ENCODE measurements at places on chromosomes 7 and 10.

- no peak for DNase-seq
Measured at GRCh38 chr10:132943791-132944404, 1.5 kb upstream of the CFAP46 start.

- no peak for DNase-seq
Measured at GRCh38 chr10:934746-935406, 3.4 kb upstream of the LARP4B start.

GRCh38 chr10:78953799-78954297, 114.9 kb upstream of the ZMIZ1 start:
- no peak for DNase-seq

- no peak for DNase-seq
Measured at GRCh38 chr7:98613601-98614425, 3.3 kb upstream of the NPTX2 start.

DNA sequence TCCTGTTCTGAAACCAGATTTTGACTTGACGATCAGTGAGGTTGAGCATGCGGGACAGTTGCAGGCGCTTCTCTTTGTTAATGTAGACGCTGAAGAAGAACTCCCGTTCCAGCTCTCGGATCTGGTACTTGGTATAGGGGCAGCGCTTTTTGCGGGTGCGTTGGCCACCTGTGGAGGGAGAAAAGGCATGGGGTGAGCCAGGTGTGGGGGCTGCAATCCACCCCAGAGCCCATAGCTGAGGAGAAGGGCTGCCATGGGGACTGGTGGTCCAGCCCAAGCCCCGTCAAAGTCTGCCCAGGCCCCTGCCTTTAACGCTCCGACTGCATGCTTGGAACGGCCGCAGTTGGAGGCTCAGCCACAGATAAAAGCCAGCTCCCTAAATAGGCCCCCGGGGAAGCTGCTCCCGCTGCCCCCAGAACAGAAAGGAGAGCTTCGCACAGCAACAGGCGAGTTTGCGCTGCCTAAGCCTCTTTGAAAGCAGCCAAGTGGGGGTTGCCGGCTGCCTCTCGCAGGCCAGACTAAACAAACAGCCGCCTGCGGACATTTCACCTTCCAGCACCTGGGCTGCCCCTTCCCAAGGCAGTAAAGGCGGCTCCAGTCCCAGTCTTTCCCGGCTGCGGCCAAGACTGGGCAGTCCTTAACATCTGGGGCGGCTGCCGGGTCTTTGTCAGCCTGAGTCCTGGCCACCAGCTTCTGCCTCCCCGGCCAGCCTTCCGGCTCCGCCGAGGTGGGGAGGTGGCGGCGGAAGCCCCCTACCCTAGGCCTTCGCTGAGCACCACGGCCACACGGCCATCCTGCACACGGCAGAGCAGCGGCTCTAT, 2.0 kb downstream of the HOXA11 start:
- no peak for DNase-seq

DNA sequence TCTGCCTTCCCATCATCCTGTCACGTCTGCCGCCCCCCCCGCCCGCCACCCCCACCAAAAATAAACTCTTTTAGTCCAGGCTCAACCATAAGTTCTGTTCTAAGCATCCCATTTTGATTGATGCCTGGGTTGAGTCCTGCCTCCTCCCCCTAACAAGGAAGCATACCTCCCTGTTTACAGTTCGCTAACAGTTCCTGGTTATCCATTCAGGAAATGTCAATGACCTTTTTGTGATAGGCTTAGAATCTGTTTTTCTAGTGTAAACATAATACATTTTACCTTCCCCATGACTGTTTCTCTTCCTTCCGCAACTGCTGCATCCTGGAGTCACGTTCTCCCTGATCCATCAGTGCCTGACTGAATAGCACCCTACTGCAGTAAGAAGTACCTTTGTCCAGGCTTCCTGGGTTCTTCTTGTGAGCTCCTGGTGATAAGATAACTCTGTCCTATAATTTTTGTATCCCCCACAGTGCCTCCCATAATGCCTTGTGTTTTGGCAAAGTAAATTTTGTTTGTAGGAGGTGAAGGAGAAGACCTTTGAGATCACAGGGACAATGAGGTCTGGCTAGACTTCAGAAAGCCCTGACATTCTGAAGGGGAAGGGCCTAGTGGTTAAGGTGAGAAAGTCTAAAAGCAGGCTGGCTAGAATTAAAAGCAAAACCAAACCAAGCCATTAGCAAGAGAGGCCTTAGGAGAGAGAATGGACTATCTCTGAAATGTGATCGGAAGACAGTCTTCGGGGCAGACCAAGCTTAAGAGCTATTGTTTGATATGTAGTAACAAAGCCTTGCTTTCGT, 7.3 kb downstream of the AGFG2 start:
- no peak for DNase-seq

GRCh38 chr10:118948786-118949185, 80.7 kb upstream of the NANOS1 start:
- DNase-seq, result no peak

- no peak for DNase-seq
Measured at GRCh38 chr10:119250641-119251314, 43.4 kb downstream of the GRK5 start.

DNA sequence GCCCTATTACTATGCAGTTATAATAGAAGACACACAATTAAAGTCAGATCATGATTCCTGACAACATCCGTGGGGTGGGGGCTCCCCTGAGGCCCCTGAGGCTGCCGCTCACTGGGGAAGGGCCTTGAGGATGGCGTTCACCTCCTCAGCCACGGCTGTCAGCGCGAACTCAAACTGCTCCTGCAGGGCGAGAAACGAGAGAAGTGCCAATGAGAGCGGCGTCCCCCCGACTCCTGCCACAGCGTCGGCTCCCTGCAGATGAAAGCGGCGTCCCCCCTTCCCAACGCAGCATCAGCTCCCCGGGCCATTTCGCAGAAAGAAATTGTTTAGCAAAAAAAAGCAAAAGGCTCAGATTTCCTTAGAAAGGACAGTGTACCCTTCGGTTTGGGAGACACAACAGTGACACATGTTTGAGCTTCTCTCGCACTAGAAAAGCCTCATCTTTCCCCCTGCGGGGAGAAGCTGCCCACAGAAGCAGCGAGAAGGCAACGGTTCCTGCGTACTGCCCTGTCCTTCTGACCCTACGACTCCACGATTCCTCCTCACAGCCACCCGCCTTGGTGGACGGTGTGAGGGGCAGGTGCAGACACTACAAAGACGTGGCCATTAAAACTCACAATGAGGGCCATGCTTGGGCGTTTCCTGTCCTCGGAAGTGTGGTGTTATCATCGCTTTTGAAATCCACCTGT, 203.9 kb downstream of the DNAJB6 start:
- no peak for DNase-seq

DNA sequence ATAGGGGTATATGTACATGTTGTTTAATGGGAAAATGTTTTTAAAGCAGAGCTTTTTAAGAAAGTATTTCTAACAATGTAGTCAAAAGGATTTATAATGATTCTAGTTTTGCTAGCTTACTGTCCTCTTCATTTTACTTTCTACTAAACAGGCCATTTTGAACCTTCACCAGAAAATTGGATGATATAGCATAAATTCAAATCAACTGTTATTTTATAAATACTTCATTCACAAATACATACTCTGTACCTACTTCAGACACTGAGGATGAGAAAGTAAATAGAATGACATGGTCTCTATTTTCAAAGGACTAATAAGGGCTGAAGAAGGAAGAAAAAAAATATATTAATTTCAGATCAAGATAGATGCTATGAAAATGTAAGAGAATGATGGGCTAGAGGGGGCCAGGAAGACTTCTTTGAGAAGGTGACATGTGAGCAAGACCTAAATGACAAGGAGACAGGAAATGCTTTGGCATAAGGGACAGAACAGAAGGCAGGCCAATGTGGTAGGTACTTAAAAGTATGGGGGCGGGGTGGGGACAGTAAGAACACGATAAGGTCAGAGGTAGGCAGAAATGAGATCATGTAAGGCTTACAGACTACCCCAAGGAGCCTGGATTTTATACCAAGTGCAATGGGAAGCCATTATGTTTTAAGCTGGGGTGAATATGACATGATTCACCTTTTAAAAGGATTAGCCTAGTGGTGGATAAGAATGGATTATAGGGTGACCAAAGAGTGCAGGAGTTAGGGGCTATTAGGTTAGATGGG, 5.2 kb downstream of the NAMPT start:
- no peak for DNase-seq

GRCh38 chr7:22841954-22842353, 19.3 kb upstream of the TOMM7 start:
- no peak for DNase-seq

- no peak for DNase-seq
Measured at GRCh38 chr10:1520909-1521565, 216.3 kb downstream of the ADARB2 start.

GRCh38 chr10:80133206-80133605, 676 bp downstream of the PLAC9 start:
- DNase-seq, result no peak

DNA sequence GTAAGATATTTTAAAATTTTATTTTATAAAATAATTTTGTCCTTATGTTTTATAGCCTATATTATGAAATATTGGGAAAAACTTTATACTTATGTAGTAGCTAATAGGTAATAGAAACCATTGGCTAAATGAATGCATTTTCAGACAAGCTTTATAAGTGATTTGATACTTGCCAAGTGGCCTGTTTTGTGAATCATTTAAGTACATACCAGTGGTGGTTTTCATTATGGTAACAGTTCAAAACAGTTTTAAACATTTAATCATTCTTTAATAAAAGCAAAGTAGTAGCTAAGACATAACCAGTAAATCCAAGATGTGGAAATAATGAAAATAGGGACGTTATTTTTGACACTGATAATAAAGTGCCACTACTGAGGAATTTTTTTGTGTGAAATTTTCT, 182.2 kb downstream of the PHF14 start:
- no peak for DNase-seq

- DNase-seq, result no peak
Measured at GRCh38 chr7:18978108-18978495, 139.3 kb downstream of the TWIST1 start.

DNA sequence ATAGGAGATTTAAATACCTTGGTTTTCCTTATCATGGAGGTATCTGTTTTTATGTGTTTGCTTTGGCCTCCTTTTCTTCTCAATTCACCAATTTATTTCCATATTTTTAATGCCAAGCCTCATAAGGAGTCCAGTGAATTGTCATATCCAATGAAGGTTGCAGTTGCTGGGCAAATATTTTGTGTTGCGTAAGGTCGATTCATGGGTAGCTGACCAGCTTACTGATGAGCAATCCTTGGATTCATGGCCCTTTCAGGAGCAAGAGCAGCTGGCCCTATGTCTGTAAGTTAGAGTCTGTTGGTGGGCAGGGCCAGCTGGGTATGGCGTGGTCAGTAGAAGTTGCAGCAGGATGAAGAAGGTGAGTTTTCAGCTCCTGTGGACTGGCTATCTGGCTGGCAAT, 182.9 kb downstream of the PFKFB3 start:
- DNase-seq, result no peak

DNA sequence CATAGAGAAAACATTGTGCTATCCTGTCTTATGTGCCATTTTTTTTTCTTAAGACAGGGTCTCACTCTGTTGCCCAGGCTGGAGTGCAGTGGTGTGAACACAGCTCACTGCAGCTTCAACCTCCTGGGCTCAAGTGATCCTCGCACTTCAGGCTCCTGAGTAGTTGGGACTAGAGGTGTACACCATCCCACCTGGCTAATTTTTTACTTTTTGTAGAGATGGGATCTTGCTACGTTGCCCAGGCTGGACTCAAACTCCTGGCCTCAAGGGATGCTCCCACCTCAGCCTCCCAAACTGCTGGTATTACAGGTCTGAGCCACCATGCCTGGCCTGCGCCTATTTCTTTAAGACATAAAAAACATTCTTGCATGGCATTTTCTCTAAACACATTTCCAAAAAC, 20.6 kb downstream of the LYZL1 start:
- no peak for DNase-seq

DNA sequence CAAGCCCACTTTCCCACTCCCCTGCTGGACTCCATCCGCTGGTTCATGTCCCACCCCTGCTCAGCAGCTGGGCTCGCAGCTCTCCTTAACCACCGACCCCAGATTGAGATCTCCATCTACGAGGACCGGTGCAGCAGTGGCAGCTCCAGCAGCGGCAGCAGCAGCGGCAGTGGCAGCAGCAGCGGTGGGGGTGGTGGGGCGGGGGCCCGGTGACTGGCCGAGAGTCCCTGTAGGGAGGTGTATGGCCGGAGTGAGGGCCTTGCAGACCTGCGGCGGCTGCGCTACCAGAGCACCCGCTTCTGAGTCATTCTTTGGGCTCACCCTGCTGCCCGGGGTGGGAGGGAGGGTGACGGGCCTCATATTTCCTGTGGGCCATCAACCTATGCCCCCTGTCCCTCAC, 15.8 kb downstream of the GOLGA7B start:
- no peak for DNase-seq

DNA sequence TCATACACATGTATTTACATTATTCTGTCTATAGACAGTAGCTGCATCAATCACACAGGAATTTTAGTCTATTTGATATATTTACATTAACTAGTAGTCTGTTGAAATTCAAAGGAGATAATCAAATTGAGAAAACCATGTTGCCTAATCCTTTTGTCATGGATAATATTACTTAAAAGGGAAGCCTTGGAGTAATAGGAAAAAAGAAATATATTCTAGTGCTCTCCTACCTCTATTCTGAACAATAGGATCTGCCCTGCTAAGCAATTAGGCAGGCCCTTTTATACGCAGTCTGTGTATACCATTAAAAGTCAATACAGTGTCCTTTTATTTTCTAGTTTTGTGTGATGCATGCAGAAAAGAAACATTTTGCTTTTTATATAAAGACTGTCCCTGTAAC, 24.5 kb downstream of the UMAD1 start:
- DNase-seq, result no peak

GRCh38 chr10:102157224-102157623, 5.0 kb downstream of the NOLC1 start:
- DNase-seq, result no peak

DNA sequence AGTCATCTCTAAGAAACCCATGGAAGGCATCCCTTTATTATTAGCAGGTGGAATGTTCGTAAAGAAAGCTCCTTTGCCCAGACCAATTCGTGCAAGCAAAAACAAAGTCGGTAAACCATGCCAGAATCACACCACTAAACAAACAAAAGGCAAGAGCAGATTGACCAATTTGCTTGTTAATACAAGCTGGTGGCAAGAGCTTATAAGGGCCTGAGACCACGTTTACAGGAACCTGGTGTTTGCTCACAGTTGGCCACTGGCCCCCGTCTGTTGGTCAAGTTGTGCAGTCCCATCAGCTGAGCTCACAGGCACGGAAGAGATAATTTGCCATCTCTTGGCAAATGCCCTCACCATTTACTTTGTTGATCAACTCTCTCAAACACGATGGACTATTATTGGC, 342.2 kb upstream of the MKI67 start:
- no peak for DNase-seq

GRCh38 chr7:5679048-5679812, 102.2 kb downstream of the RNF216 start:
- no peak for DNase-seq

GRCh38 chr10:8402576-8402975, 348.1 kb downstream of the GATA3 start:
- peak; percentile 48 for DNase-seq

- DNase-seq, result no peak
Measured at GRCh38 chr10:132107186-132107948, 41.6 kb downstream of the JAKMIP3 start.

- no peak for DNase-seq
Measured at GRCh38 chr7:10618953-10619352, 354.7 kb upstream of the PHF14 start.

GRCh38 chr10:97106207-97106606, 79.6 kb downstream of the SLIT1 start:
- no peak for DNase-seq

- no peak for DNase-seq
Measured at GRCh38 chr10:130236711-130237110, 100.5 kb downstream of the GLRX3 start.

Measured in stimulated activated CD4-positive, alpha-beta T cell treated with anti-CD3 and anti-CD28 coated beads, Interleukin-12 subunit alpha, Interleukin-12 subunit beta, amount 100 ng/mL, for 48 hours (primary cell).